ENCODE measurements at places on chromosomes 12 and 14. TPM values are rescaled to one million over a fixed set of nuclear protein-coding genes. Genes with fewer than 3 reads are reported as not detected.

DNA sequence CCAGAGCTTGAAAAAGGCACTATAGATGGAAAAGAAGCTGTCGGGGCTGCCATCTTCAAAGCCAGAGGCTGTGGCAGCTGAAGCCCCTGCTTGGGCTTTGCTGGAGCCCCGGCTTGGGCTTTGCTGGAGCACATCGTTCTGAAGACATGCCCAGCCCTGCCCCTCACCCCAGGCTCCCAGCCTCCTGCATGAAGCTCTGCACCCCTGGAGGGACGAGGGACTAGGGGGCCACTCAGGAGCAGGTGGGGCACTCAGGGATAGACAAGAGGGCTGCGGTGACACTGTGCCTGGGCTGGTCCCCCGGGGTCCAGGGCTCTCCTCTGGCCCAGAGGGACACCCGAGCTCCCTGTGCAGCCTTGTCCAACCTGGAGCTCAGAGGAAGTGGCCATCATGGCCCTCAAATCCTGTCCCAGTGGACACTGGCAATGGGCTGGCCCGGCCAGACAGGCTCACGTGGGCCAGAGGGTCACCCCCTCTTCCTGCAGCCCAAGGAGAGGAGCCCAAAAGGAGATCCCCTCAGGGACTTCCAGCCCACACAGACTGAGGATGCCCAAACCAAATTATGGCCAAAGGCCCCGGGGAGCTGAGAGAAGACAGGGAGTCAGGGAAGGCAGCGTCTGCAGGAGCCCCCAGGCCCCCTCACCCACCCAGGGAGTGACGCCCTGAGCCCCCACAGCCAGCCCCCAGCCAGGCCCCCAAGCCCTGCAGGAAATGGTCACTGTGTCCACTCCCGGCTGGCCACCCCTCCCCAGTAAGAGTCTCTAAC lies 23.1 kb upstream of the C14orf180 start:
- no peaks in the 10 kb centered on the region for H3K27me3 ChIP-seq
- H3K4me1 ChIP-seq: no peaks in the 10 kb centered on the region
- H3K27ac ChIP-seq: no peak overlapping the region
- DNase-seq: no peak

GRCh38 chr12:101935890-101936746 lies 58.7 kb downstream of the DRAM1 start:
- peaks cover 3% of the 10 kb centered on the region for H3K4me1 ChIP-seq
- H3K4me3 ChIP-seq: no peak overlapping the region
- H3K27me3 ChIP-seq: peaks cover 11% of the 10 kb centered on the region
- H3K27ac ChIP-seq: no peak overlapping the region
- no peaks in the 10 kb centered on the region for H3K36me3 ChIP-seq

DNA sequence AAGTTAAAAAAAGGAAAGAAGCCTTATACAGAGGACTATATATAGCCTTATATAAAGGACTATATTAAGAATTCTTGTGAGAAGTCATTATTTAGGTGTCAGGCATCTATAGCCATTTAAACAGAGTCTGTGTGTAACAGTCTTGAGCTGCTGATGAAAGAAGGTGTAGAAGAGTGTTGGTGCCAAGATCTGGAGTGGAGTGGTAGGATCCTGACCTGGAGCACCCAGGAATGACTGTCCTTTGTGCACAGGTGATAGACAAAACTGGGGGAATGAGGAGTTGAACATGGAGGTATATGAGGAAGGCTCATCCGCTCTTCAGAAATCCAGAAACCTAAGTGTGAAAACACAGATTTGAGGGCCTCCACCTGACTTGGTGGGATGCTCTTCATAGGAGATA lies 747.3 kb downstream of the NRXN3 start:
- no peak overlapping the region for H3K27ac ChIP-seq
- no peak for DNase-seq
- H3K27me3 ChIP-seq: peaks cover 13% of the 10 kb centered on the region

DNA sequence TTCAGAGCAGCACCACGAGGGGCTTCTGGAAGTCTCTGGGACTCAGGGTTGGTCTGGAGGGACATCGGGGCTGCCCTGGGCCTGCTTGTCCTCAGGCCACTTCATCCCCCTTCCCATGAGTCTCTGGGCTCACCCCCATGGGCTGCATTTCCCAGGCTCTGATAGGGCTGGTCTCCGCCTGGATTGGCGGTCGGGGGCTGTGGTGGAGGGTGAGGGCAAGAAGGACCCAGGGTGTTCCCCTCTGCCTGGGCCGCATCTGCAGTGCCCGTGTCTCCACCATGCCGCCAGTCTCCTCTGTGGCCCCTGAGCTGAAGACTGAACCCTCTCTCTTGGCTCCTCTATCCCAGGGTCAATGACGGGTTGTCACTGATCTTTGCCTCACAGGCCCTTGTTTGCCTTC lies 242.1 kb downstream of the ADGRD1 start:
- no peak overlapping the region for H3K4me3 ChIP-seq
- DNase-seq: no peak
- no peaks in the 10 kb centered on the region for H3K36me3 ChIP-seq
- no peak overlapping the region for H3K27ac ChIP-seq
- H3K27me3 ChIP-seq: peaks cover 9% of the 10 kb centered on the region
- no peaks in the 10 kb centered on the region for H3K4me1 ChIP-seq

- no peak overlapping the region for H3K4me3 ChIP-seq
- H3K36me3 ChIP-seq: no peaks in the 10 kb centered on the region
- DNase-seq: no peak
- H3K4me1 ChIP-seq: no peaks in the 10 kb centered on the region
- no peaks in the 10 kb centered on the region for H3K27me3 ChIP-seq
- no peak overlapping the region for H3K27ac ChIP-seq
Measured at GRCh38 chr12:20716037-20716436, 20.9 kb downstream of the SLCO1C1 start.

- H3K27ac ChIP-seq: no peak overlapping the region
- no peak overlapping the region for H3K4me3 ChIP-seq
- H3K36me3 ChIP-seq: no peaks in the 10 kb centered on the region
- no peak for DNase-seq
- H3K27me3 ChIP-seq: no peaks in the 10 kb centered on the region
- H3K4me1 ChIP-seq: no peaks in the 10 kb centered on the region
Measured at GRCh38 chr14:105135700-105136395, 32.7 kb downstream of the JAG2 start.

DNA sequence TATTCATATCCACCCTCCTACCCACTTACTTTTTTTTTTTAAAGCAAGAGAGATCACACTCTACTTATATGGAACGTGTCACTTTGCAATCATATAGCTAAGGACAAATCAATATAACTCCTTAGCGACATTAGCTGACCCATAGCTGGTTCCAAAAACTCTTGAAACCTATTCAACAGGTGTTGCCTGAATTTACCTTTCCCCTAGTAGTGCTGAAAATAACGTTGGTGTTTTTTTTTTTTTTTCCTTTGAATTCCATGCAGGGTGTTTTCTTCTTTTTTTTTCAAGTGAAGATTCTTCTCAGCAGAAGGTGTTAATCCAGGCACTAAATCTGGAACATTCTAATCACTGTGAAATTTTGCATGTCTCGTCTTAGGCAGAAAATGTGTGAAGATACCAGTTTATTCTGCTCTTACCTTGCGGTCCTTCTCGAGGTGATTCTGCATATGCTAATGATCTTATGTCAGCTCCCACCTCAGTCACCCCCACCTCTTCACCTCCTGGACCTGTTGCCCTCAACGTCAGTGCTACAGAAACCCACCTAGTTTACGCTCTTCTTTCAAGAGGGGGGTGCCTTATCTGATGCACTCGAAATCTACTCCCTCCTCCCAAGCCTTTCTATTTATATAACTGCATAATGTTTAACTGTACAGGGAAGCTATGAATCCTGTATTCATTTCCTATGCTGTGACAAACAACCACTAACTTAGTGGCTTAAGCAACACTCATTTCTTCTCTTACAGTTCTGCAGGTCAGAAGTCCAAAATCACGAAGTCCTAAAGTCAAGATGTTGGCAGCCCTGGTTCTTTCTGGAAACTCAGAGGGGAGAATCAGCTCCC lies 7.1 kb upstream of the VPS37B start:
- H3K27me3 ChIP-seq: no peaks in the 10 kb centered on the region
- H3K4me3 ChIP-seq: no peak overlapping the region
- peaks cover 37% of the 10 kb centered on the region for H3K4me1 ChIP-seq
- H3K36me3 ChIP-seq: no peaks in the 10 kb centered on the region

TAS2R50 gene
- 0.37 TPM for total RNA-seq

DNA sequence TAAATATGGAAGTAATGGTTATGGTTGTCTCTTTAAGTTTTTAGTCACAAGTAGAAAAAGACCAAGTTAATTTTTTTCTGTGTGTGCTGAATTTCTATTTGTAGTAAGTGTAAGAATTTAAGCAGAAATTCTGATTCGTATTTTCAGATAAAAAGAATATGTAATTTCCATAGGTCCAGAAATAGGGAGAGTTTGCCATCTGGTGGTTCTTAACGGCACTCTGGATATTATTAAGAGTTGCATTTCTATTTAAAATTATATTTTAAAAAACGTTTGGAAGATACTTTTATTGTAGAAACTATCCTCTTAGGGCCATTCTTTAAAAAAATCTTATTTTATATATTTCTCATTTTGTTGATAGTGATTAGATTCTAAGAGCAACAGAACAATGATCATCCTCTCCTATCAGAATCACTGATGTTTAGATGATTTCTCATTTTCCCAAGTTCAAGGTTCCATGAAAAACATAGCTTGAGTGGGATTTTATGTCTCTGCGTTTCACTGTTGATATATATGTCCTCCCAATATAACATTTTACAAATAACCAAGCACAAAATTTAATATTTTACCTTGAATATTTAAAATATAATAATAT lies 88.3 kb downstream of the LRRK2 start:
- no peaks in the 10 kb centered on the region for H3K27me3 ChIP-seq
- H3K36me3 ChIP-seq: no peaks in the 10 kb centered on the region
- H3K27ac ChIP-seq: no peak overlapping the region
- no peak for DNase-seq

- H3K36me3 ChIP-seq: no peaks in the 10 kb centered on the region
- H3K27me3 ChIP-seq: no peaks in the 10 kb centered on the region
- no peak for DNase-seq
- peaks cover 16% of the 10 kb centered on the region for H3K4me1 ChIP-seq
- H3K27ac ChIP-seq: no peak overlapping the region
- H3K4me3 ChIP-seq: no peak overlapping the region
Measured at GRCh38 chr14:73794146-73794545, 57.5 kb upstream of the PTGR2 start.

GRCh38 chr12:19515179-19515578 lies 75.9 kb downstream of the AEBP2 start:
- H3K4me1 ChIP-seq: peaks cover 7% of the 10 kb centered on the region
- H3K27me3 ChIP-seq: no peaks in the 10 kb centered on the region
- H3K4me3 ChIP-seq: no peak overlapping the region
- H3K36me3 ChIP-seq: peaks cover 17% of the 10 kb centered on the region

- no peak overlapping the region for H3K4me3 ChIP-seq
- no peak for DNase-seq
- no peak overlapping the region for H3K27ac ChIP-seq
- no peaks in the 10 kb centered on the region for H3K36me3 ChIP-seq
Measured at GRCh38 chr12:30197392-30198057, 413.8 kb upstream of the TMTC1 start.

All from activated naive CD8-positive, alpha-beta T cell treated with anti-CD3 and anti-CD28 coated beads for 36 hours (primary cell).